Tibial nerve (tissue), 4 donors: ENCODE measurements at places on chromosomes 2 and 18. TPM values are rescaled to one million over a fixed set of nuclear protein-coding genes. Genes with fewer than 3 reads are reported as not detected.

Gene COL6A3
- 558 TPM for total RNA-seq

Gene HOXD8
- 18.2 TPM for total RNA-seq

Gene NLRC4
- total RNA-seq: 0.21 TPM

Gene CYP27C1
- total RNA-seq: 0.42 TPM

Gene CD8B2
- not detected for total RNA-seq

Gene RPRM
- not detected for total RNA-seq

Gene SPATA3
- total RNA-seq: not detected

Gene GBX2
- not detected for total RNA-seq

Gene LYPD6
- 2.4 TPM for total RNA-seq

Gene ACTG2
- total RNA-seq: 17.5 TPM

Gene NOSTRIN
- total RNA-seq: 22.8 TPM

Gene POTEC
- total RNA-seq: not detected

Gene SMIM21
- total RNA-seq: not detected

Gene PTPN2
- total RNA-seq: 50.5 TPM

Gene RIT2
- not detected for total RNA-seq

Gene PPM1B
- total RNA-seq: 54.2 TPM

Gene AMER3
- total RNA-seq: not detected

Gene DLGAP1
- 3.3 TPM for total RNA-seq

Gene FAP
- 6.9 TPM for total RNA-seq

Gene ALKAL2
- 38.9 TPM for total RNA-seq

Gene C2orf81
- total RNA-seq: 5.4 TPM

Gene ERMN
- total RNA-seq: 0.39 TPM

Gene CXCR4
- total RNA-seq: 30.8 TPM

Gene ZNF396
- 3.3 TPM for total RNA-seq

Gene INHA
- total RNA-seq: 1.4 TPM

Gene GPN1
- 18.6 TPM for total RNA-seq

Gene TTC32
- 9.6 TPM for total RNA-seq

Gene PJVK
- total RNA-seq: 9.6 TPM

Gene CPLX4
- not detected for total RNA-seq

Gene HAUS1
- total RNA-seq: 37.3 TPM

Gene B3GNT7
- 3.3 TPM for total RNA-seq

Gene TXNDC2
- not detected for total RNA-seq

Gene SOWAHC
- total RNA-seq: 24.5 TPM

Gene CREG2
- not detected for total RNA-seq

Gene POTEI
- not detected for total RNA-seq

Gene CLEC4F
- total RNA-seq: 0.30 TPM

Gene HOXD3
- 10.6 TPM for total RNA-seq

Gene STARD6
- not detected for total RNA-seq

Gene INPP5D
- total RNA-seq: 43.8 TPM

Gene COL4A4
- total RNA-seq: 3.3 TPM

Gene CIB4
- not detected for total RNA-seq

Gene CRYBA2
- not detected for total RNA-seq

Gene FBXO48
- 0.60 TPM for total RNA-seq

Gene ATP8B1
- 25.8 TPM for total RNA-seq
